ENCODE measurements at places on chromosomes 3 and 15.

- DNase-seq, result peak; percentile 75
Observed at GRCh38 chr15:90352107-90352893, at the start of gene ZNF774. TSS of gene ZNF774 (plus strand) at chr15:90352284. CDS start at chr15:90354661, 2,377 bp downstream.

GRCh38 chr15:47715856-47716445 is 1.4 kb upstream of the SEMA6D start:
- DNase-seq, result no peak

DNA sequence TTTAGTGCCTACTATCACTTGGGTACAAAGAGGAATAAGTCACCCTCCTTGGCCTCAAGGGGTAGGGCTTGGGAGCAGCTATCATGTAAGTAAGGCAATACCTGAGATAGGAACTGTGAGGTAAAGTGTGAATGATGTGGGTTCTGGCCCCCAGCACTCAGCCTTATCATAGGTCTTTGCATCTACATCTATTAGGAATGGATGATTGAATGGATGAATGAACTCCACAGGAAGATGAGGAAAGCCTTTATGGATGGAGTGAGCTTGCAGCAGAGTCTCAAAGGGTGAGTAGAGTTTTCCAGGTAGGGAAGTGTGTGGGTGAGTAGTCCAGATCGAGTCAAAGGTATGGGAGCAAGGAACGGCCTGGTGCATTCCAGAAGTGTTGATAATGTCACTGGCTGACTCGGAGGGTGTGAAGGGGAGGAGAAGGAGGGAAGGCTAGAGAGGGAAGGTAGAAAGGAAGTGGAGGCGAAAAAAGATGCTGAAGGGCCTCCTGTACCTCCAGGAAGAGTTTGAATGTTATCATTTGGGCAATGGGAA is 13.1 kb upstream of the ABHD2 start:
- no peak for DNase-seq

DNA sequence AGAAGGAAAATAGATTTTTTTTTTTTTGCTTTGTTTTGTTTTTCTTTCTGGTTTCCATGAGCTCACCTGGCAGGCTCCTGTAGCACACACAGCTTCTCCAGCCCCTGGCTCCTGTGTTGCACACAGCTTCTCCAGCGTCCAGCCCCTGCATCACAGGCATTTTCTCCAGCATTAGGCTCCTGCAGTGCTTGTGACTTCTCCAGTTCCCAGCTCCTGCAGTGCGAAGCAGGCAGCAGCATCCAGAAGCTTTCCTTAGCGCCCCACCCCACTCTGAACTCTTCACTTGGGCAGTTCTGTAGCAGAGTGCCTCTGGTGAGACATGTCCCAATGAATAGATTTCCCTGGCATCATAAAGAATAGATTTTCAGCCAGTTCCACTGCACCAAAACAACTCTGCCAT is 5.5 kb upstream of the CCDC39 start:
- no peak for DNase-seq

- DNase-seq, result no peak
Observed at GRCh38 chr3:145094355-145094941, 1066.5 kb downstream of the PLOD2 start.

DNA sequence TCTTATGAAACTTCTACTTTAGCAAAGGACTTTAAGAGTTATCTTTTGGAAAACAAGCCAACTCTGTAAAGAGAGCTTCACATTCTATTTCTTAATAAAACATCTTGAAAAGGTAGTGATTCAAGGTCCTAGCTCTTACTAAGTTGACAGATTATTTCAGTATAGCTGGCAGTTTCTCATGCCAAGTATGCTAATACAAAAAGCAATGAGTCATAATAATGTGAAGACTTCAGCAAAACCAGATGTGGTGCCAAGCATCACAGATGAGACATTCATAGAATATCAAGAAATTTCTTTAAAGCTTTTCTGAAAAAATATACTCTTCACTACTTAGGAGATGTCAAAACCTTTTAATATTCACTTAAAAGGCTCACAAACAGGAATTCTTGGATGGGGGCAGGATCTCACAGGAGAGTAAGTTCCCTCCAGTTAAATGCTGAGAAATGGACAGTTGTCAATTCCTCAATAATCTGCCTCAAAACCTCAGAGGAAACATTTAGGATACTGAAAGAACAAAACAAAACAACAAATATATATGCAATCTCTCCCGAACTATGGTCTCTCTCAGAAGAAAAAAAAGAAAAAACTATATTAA is 45.6 kb downstream of the DCBLD2 start:
- no peak for DNase-seq

- no peak for DNase-seq
Observed at GRCh38 chr3:87549208-87549607, 272.8 kb upstream of the POU1F1 start.

DNA sequence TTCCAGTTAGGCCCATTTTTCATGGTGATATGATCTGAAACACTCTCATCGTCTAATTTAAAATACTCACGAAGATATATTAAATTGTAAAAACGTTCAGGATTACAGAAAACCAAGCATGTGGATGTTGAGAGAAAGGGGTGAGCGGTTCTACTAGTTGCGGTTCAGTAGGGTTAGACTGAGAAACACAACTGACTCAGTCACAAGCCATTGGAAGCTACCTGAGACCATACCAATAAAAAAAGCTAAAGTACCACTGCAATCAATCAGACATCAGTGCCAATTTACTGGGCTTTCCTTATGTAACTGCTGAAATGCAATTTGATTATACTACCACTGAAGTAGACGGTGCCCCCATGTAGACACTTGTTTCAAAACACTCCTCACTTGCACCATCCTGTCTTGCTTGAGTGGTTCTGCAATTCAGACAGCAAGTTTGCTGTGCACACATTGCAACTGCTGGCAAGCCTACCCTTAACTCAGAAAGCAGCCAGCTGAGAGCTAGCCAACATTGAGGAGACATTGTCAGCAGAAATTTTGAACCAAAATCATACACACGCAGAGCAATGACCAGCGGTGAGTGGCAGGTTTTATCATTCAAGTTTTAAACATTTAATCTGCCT is 368.7 kb upstream of the ARHGEF26 start:
- no peak for DNase-seq

DNA sequence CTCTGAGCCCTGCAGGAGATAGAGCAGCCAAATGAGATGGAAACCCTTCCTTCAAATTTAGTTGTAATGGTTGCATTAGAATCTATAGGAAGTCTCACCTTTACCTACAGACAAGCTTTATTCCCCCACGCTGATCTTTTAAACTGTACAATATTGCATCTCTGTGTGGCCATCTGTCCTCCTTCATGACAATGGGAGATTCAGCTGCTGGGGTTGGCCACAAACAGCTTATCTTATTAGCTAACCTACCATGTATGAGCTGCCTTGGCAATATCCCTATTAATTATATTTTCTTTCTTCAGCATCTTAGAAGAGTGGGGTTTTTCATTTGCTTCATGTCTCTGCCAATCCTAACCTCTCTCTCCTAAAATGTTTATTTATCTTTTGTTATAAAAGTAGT is 238.7 kb upstream of the NR2E3 start:
- no peak for DNase-seq

DNA sequence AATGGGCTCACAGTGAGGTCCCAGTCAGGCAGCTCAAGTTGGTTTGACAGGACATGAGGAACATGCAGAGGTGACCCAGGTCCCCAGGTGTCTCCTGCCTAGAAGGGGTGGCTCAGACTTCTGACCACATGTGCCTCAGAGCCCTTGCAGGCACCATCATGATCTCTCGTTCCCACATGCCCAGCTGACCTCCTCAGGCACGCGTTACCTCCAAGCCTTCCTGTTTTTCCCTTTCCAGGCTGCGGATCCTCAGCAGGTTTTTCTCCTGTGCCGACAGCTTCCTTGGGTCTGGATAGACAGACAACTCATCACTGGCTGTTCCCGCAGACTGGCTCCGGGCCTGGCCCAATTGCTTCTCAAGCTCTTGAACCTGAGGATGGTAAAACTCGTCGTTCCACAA is 30.4 kb downstream of the CCDC13 start:
- DNase-seq, result no peak

GRCh38 chr3:116423945-116424344 is 21.3 kb downstream of the LSAMP start:
- no peak for DNase-seq

- DNase-seq, result no peak
Observed at GRCh38 chr3:67033079-67033478, 35.0 kb downstream of the KBTBD8 start.

GRCh38 chr3:46859001-46859710 is 4.1 kb downstream of the MYL3 start:
- DNase-seq, result no peak

- no peak for DNase-seq
Observed at GRCh38 chr3:151265866-151266265, 12.5 kb downstream of the P2RY14 start.

- no peak for DNase-seq
Observed at GRCh38 chr15:40337597-40337996, 3.1 kb downstream of the CCDC9B start.

DNA sequence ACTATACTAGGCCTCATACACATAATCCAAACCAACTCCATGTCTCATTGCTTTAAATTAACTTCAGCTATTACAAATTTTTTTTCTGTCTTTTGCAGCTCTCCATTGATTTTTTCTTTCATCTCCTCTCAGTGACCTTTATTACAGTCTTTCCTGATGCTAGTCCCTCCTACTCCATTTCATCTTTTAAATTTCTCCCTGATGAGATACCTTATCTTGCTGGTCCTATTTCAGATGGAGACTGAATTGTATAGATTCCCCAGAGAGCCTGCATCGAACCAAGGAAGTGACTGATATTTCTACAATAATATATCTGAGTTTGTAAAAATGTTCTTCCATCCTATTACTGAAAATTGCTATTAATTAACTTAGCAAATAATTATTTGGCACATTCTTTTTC is 45.7 kb upstream of the NEO1 start:
- DNase-seq, result no peak

DNA sequence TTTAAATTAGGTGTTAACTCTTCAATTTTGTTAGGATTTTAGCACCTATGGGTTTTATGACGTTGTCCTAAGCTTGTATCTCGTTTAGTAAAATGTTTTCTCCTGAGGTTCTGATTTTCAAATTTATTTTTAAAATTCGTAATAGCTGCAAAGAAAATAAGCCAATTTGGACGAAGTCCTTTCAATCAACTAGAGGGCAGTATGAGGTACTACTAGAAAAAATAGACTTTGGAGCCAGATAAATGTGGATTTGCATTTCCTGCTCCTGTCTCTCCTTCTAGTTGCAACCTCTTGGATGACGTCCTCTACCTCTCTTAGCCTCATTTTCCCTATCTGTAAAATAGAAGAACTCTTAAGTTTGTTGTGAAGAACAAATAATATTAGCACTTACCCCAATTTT is 81.1 kb downstream of the SLTM start:
- DNase-seq, result no peak

DNA sequence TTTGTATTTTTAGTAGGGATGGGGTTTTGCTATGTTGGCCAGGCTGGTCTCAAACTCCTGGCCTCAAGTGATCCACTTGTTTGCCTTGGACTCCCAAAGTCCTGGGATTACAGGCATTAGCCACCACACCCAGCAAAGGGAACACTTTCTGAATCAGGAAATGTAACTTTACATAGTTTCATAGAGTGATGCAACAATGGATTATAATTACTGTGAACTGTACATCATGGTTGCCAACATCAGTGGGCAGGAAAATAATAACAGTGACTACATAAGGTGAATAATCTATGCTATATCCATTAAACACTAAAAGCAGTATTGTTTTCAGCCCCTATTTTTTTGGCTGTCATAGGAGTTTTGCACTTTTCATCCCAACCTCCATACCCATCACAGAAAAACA is 5.0 kb upstream of the KPNA1 start:
- no peak for DNase-seq

DNA sequence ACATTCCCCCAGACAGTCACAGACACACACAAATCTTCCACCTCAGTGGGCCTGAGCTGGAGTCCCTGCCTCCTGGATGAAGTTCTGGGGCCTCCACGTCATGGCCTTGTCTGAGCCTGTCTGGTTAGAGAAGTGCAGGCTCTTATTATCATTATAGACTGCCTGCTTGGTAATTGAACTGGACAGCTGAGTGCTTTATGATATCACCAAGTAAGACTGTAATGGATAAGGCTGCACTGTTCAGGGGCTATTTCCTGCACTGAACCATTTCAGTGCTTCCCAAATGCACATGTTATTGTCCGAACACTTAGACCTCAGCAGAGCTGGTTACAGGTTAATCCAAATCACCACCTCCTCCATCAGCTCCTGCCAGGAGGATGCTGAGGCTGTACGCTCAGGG is 8.7 kb upstream of the ST6GAL1 start:
- no peak for DNase-seq

GRCh38 chr15:78205337-78205736 is 29.0 kb downstream of the ACSBG1 start:
- no peak for DNase-seq

DNA sequence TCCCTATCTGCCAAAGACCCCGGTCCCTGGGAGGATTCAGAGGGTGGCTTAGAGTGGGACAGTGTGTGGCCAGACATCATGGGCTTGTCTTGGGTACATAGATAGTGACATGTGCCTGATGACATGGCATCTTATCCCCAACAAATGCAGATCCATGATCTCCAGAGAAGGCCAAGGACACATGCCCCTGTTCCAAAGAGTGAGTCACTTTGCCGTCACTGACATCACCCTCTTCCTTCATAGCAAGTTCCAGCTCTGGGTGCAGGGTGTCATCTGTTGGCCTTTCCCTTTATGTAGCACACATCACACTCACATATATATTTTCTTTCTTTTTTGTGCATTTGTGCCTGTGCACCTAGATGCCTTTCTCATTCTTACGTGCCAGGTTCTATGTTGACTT is 350.5 kb downstream of the LRTM1 start:
- no peak for DNase-seq

DNA sequence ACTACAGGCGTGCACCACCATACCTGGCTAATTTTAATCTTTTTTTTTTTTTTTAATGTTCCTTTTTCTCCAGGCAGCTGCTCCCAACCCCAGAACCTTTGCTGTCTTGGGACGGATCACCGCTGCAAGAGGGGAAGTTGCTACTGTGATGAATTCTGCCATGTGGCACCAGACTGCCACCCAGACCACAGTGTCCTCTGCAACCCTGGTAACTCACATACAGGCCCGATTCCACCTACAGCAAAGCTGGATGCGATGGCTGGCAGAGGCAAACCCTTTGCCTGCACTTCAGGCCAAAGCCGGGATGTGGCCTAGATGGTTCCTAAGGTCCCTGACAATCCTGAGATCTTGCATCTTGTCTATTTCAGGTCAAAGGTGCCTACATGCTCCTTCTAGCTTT is 12.7 kb upstream of the MUC20 start:
- DNase-seq, result no peak

DNA sequence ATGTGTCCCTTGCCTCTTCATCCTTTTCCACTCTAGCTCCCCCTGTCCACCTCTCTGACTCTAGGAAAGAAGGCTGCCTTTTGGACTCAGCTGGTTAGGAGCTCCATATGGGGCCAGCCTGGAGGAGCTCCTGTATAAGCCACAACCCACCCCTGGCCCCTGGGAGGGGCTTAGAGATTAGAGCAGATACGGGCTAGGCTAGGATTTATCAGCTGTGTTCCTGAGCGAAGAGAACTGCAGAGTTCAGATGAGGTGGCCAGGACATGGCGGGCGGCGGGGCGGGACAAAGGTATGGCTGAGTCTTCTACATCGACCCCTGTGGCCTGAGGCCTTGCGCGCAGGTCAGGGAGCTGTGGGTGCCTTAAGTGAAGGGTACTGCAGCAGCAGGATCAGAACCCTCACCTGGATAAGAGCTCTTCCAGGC is 7.9 kb downstream of the NBEAL2 start:
- DNase-seq, result no peak

GRCh38 chr3:155441026-155441425 is 147.5 kb upstream of the STRIT1 start:
- no peak for DNase-seq
